COLO829 (cell line): ENCODE measurements at places on chromosomes 11 and 22.

GRCh38 chr22:50272044-50272802 is 2.0 kb upstream of the MAPK11 start:
- no peak for DNase-seq

DNA sequence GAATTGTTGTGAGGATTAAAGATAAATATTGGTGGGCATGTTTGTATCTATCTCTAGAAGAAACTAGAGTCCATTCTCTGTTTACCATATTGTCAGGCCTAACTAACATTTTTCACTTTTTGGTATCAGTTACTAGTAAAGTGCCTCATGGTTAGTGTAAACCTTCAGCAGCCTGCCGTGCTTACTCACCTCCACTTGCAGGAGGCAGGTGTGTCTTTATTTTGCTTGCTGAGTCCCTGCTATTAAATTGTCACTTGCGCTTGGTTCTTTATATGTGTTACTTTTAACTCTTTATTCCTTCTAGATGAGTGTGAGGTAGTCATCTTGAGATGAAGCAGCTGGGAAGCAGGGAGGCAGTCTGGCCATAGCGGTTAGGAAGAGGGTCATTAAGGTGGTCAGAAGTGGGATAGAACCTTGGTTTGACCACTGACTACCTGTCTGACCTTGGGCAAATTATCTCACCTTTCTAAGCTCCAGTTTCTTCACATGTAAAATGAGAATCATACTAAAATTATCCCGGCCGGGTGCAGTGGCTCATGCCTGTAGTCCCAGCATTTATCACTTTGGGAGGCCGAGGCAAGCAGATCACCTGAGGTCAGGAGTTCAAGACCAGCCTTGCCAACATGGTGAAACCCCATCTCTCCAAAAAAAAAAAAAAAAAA is 21.2 kb downstream of the PPP6R3 start:
- DNase-seq: no peak

DNA sequence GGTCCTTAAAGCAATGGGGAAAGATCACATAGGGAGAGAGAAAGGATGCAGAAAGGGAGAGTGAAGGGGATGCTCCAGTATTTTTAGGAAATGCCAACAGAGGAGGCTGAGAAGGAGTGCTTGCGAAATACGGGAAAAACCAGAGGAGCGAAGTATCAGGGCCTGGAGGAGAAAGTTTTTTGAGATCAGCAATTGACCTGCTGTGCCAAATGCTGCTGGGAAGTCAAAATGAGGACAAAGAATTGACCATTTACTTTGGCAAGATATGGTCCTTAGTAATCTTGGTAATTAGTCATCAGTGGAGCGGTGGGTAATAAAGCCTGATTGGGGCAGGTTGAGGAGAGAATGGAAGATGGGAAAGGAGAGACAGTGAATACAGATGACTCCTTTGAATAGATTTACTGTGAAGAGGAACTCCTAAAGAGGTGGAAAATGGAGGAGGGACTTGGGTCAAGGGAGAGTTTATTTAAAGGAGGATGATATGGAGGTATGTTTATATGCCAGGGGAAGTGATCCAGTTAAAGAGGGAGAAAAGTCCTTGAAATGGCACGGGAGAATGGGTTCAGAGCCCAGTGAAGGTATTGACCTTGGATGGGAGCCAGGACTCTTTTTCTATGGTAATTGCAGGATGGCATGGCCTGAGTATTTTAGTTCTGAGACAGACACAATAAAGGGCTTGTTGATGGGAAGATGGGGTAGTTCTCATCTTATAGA is 111.5 kb downstream of the PKNOX2 start:
- DNase-seq: peak; percentile 43

DNA sequence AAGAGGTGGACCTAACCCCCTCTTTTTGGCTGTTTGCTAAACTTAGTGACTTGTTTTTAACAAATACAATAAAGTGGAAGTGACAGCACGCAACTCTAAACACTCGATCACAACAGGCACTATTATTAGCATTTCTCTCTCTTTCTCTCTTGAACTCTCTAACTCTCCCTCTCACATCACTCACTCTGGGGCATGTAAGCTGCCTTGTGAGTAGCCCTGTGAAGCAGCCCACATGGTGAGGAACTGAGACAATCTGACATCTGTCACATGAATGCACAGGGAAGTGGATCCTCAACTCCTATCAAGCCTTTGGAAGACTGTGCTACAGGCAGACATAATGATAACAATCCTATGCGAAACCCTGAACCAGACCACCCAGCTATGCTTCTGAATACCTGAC is 609.0 kb upstream of the CNTN5 start:
- no peak for DNase-seq

DNA sequence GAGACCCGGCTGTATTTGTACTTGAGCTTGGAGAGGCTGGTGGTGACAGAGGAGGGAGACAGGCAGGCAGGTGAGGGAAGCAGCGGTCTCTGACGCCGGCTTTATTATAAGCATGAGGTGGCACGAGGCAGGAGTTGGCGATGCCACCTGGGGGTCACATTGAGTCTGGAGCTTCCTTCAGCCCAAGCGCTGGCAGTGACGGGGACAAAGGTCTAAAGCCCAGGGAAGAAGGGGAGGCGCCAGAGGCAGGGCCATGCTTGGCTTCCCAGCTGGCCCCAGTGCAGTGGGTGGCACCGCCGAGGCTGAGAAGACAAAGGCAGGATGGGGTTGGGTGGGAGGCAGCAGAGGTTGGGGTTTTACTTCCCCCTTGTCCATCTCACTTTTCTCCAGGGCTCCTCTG is 4.5 kb downstream of the FXYD2 start:
- DNase-seq: no peak

- DNase-seq: no peak
Observed at GRCh38 chr11:96333191-96333719, 9.7 kb downstream of the MAML2 start.

DNA sequence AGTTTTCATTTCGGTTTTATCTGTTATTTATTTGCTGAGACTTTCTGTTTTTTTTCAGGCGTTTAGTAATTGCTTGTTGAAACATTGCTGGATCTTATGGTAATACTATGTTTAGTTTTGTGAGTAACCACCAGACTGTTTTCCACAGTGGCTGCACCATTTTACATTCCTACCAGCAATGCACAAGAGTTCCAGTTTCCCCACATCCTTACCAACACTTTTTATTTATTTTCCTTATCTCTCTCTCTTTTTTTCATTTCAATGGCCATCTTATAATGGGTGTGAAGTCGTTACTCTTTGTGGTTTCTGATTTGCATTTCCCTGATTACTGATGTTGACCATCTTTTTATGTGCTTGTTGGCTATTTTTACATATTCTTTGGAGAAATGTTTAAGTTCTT is 23.7 kb downstream of the USP47 start:
- no peak for DNase-seq

- DNase-seq: no peak
Observed at GRCh38 chr11:72227316-72228228, 3.0 kb downstream of the INPPL1 start.

DNA sequence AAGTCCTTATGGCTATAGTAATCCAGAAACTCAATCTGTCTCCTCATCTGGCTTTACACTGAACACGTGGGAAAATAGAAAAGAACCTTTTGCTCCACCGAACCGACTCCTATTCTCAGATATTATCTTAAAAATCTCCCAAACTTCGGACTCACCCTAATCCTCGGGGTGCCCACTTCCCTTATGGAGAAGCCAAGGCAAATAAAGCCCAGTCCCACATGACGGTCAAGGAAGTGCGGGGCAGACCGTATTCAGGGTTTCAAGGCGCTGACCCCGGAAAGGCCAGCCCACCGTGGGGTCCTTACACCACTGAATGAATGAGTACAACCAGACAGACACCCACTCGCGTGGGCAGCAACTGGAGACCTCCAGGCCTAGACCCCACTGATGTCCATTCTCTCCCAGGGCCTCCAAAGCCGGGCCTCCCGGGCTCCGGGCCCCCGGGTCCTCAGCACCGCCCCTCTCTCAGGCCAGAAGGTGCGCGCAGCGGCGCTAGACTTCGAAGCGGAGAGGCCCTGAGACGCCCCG is 489 bp downstream of the NUP98 start:
- no peak for DNase-seq

DNA sequence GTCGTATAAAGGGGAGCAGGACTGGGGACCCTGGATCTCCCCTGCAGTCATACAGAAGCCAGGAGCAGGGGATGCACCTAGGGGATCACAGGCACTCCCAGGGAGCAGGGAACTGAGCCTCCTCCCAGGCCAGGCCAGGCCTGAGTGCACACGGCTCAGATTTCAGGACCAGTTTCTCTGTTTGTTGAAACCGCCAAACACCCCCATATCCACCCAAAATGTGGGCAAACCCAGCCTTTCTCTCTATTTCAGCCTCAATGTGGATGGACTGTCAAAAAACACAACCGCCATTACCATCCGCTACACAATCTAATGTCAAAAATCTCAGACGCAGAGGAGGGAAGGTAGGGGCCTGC is 17.5 kb downstream of the MN1 start:
- DNase-seq: no peak

- no peak for DNase-seq
Observed at GRCh38 chr11:121958971-121959325, 157.1 kb downstream of the BLID start.

DNA sequence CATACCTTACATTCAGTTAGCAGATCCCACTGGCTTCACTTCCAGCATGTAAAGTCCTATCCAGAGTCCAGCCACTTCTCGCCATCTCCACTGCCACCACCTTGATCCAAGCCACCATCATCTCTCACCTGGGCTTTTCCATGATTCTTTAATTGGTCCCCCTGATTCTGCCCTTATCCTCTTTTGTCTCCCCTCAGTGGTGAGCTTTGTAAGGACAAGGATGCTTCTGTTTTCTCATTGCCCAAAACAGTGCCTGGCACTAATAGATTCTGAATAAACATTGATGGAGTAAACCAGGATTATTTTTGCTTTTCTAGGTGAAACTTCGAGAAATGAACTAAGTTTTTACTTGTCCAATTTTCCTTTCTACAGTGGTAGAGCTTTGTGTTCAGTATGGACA is 4.4 kb downstream of the POLA2 start:
- DNase-seq: no peak

DNA sequence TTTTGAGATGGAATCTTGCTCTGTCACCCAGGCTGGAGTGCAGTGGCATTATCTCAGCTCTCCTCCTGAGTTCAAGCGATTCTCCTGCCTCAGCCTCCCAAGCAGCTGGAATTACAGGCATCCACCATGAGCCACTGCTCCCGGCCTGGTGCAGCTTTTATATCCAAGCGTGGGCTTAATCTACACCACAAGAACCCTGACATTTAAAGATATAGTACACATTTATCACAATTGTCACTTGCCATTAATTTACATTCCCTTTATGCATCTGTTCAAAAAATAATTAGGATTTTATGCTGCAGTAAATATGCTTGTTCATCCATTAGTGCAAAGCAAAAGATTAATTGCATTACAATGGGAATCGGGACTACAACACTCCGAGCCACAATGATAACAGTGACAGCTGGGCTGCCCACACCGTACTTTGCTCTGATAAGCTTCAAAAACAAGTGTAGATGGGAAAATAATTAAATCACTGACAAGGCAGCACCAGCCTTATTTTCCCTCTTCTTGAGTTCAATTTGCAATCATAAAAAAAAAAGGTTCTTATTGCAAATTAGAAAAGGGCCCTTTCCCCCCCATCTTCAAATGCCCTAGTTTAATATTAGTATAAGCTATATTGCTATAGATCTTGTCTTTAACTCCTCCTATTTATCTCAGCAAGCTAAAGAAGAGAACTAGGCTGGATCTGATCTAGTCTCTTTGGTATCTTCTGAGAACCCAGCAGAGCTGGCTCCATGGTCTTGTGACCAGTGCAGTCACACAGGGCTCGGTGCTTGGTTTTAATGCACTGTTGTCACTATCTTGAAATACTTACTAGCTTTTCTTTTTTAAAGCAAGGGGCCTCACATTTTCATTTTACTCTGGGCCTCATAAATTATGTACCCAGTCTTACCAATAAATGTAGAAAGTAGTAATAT is 206.2 kb upstream of the LRRC4C start:
- DNase-seq: no peak

DNA sequence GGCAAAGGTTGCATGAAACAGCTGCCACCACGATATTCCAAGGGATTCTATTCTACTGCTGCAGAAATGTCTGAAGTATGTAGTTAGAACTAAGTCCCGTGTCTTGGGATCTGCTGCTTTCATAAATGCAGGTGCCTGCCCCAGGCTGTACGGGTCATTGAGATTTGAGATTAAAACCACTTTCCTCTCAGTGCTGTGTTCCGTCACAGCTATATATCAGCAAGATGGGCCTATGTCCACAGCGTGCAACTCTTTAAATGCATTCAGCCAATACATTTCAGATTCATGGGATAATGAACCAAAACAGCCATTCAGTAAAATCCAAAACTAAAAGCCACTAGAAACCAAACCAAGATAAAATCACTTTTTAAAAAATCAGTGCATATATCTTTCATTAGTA is 107.3 kb upstream of the LUZP2 start:
- DNase-seq: no peak

GRCh38 chr11:130918081-130918480 is 1.8 kb upstream of the SNX19 start:
- no peak for DNase-seq

GRCh38 chr11:2443406-2443805 is 908 bp downstream of the TRPM5 start:
- DNase-seq: no peak

DNA sequence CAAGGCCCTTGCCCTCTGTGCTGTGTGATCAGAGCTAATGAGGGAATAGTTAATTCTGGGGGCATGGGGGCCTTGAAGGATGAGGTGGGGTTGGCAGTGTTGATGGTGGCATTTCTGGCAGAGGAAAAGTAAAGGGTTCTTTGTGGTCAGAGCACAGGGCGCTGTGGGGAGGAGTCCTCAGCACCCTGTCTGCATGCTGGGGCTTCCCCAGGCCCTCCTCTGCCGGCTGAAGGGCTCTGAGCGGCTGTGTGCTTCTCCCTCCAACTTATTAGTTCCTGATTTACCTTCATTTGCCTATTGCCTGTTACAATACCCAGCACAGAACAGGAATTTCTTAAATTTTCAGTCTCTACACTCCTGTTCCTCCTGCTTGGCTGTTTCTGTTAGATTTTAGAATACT is 122.8 kb downstream of the HIPK3 start:
- DNase-seq: no peak
